ENCODE measurements at places on chromosomes 7 and 10.

DNA sequence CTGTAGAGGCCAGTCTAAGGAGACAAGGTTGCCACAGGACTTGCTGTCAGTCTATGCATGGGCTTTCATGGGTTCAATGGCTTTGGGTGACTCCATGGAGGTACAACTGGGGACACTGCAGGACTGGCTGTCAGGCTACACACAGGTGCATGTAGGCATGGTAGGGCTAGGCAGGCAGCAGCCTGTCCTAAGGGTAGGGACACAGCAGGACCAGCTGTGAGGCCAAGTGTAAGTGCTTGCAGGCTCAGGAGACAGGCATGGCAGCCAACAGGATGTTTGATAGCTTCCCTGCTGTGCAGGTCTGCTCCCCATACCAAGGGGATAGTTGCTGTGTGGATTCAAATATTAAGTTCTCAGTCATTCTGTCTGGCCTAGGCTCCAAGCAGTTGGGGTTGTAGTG is 181.0 kb upstream of the NPY start:
- DNase-seq = no peak

DNA sequence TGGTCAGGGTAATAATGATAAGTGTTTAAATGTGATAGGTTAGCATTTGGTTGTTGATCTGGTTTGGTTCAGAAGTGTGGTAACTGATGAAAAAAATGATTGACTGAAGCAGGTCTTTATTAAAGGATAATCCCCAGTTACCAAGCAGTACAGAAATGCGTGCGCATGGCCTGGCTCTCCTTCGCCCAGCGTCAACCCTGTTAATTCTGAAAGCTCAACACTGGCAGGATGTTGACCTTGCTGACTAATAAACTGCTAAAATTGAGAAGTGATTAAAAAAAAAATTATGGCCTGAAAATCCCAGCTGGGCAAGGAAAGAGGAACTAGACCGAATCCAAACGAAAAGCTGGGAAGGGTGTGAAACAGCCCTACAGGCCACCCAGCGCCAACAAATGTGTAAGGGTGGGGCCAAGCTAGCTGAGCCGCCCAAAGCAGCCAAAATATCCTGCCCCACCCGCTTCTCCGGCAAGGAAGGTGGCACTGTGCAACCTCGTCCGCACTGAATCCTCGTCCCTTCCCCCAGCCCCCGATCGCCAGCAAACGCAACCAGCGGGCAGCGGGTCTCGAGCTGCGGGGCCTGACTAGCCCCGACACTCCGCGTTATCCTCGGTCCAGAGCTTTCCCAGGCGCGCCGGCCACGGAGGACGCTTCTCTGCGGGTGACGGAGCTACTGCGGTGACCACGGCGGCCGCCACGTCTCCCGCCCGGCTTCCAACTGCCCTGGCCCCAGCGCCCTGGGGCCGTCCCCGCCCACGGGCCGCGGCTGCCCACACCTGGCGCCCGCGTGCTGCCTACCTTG is 561 bp downstream of the SHTN1 start:
- peak; percentile 4 for DNase-seq

GRCh38 chr7:44313016-44313415 is 12.4 kb downstream of the CAMK2B start:
- no peak for DNase-seq

DNA sequence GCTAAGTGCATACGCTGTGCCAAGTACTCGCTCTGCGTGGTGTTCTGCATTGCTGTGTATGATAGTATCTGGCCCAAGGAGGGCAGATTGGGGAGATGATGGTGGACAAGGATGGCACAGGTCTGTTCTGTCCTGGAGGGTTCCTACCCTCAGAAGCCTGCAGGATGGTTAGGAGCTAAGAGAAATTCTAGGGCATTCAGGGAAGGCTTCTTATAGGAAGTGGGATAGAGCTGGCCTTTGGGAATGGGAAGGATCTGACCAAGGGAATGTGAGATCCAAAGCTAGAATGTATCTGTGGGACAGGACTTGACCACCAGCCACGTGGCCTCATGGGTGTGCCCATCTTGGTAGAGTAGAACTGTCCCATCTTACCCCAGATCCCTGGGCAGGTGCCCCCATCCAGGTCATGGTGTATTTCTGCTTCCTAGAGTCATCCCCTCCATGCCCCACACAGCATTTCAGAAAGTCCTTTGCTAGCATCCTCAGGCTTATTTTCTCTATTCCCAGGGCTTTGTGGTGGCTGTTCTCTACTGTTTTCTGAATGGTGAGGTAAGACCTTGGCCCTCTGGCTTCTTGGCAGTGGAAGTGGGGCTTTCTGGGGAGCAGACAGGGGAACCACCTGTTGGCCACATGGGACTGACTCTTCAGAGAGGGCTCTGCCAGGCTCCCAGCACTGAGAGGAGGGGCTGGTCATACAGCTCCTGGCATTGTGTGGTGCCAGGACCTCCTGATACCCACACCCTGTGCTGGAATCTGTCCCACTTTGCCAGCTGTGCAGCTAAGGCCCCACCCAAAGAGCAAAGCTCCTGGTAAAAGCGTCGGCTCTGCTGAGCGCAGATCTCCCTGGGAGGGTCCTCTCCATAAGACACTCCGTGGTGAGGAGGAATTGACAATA is 52.5 kb downstream of the ADCYAP1R1 start:
- DNase-seq = no peak

- no peak for DNase-seq
Measured at GRCh38 chr10:86342111-86342863, 24.3 kb downstream of the GRID1 start.

- no peak for DNase-seq
Measured at GRCh38 chr7:47301105-47301477, 280.8 kb downstream of the TNS3 start.

DNA sequence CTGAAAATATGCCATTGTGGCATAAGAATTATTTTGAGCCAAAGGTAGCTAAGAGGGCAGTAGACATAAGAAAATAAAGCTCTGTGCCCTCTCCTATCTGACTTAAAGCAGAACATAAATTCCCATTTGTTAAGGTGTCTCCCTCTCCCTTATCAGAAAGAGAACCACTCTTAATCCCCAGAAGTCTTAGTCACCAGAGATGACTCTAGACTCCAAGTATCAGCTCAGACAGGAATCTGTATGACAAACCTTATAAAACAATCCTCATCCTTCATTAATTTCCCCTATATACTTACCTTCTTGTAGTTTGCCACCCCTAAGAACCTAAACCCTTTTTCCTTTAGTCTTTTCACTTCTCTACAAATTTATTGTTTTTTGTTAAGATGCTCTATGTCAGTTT is 21.8 kb upstream of the PIP4K2A start:
- DNase-seq = no peak

DNA sequence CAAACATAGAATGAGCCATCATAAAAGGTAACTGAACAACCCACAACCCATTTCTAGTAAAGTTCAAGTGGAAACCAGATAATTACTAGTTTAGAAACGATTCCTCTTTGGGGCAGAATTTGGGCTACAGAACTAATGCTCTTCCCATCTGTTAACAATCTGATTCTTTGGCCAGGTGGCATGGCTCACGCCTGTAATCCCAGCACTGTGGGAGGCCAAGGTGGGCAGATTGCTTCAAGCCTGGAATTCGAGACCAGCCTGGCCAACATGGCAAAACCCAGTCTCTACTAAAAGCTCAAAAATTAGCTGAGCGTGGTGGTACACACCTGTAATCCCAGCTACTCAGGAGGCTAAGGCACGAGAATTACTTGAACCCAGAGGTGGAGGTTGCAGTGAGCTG is 18.5 kb downstream of the CYP51A1 start:
- no peak for DNase-seq

DNA sequence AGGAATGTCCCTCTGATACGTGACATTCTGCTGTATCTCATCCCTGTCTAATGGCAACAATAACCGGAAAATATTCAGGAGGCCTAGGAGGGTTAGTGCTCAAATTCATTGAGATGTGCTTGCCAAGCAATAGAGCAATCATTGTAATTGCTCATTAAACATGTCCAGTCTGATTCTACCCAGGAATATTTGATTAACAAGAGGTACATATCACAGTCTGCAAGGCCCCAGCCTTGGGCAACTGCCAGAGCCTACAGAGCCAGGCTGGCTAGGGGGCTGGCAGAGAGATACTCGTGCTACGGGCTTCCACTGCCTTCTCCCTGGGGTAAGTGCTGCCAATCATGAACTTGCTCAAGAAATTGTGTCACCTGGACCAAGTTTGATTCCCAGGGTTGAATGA is 99.1 kb downstream of the ALOX5 start:
- no peak for DNase-seq

DNA sequence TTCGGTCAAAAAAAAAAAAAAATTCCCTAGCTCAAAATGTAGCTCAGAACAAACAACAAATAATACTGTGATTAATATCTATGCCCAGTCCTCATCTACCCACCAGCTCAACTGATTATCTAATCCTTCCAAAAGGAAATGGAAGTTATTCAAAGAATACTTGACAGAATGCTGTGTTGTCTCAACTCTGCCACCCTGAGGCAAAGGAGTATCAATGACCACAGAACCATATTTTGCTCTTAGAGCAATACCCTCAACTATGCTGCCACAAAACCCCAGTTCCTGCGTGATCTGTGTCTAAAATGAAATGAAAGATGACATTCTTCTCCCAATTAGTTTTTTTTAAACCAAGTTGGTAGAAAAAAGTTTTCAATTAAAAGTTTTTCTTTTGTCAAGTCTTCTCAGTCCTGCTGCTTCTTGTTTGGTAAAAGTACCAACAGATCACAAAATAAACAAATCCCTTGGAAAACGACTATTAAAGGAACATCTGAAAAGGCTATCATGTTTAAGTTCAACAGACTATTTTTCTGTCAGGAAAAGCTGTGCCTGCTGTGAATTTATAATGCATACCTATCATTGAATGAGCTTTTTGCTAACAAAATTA is 21.6 kb downstream of the RBM28 start:
- no peak for DNase-seq

- DNase-seq = no peak
Measured at GRCh38 chr7:39810204-39810642, 139.8 kb upstream of the CDK13 start.

DNA sequence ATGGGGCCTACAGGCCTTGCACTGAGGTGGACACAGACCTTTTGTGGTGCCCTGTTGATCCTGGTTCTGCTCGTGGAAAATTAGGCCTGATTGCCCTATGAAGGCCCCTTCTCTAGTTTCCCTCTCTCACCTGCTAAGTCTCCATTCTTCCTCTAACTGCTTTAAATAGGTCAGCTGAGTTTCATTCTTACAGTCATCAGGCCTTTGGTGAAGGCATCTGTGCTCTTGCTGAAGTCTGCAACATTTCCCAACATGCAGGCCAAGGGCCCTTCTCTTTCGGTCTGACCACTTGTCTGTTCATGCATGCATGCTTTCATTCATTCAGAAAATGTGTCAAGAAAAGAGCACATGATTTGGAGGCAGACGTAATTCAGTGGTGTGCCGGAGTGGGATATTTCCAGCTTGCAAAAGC is 244.0 kb downstream of the BUB3 start:
- peak; percentile 65 for DNase-seq
